Activated T-cell treated with anti-CD3 and anti-CD28 coated beads for 48 hours (primary cell): ENCODE measurements at places on chromosomes 1 and 21.

- DNase-seq, result no peak
These were observed 470 bp downstream of the HSD11B1 start for GRCh38 chr1:209705033-209705598.

- no peak for DNase-seq
These were observed 79.5 kb upstream of the PALMD start for GRCh38 chr1:99566290-99567021.

GRCh38 chr1:19209439-19209989, 552 bp downstream of the UBR4 start:
- DNase-seq, result peak; percentile 64

DNA sequence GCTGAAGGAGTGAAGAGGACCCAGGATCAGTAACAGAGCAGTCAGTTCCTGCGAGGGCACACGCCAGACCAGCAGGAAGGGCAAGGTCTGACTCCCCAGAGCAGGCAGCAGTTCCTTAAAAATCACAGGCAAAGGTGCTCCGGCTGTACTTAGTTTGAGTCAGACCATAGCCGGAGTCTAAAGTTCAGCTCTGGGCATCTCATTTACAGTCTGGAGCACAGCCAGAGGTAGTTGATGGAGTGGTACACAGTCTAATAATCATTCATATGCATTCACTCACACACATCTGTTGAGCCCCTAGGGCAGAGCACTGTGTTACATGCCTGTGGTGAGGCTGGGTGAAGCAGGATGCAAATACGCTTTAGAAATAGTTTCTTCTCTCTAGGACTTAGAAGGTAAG, 7.3 kb upstream of the AMIGO1 start:
- no peak for DNase-seq

DNA sequence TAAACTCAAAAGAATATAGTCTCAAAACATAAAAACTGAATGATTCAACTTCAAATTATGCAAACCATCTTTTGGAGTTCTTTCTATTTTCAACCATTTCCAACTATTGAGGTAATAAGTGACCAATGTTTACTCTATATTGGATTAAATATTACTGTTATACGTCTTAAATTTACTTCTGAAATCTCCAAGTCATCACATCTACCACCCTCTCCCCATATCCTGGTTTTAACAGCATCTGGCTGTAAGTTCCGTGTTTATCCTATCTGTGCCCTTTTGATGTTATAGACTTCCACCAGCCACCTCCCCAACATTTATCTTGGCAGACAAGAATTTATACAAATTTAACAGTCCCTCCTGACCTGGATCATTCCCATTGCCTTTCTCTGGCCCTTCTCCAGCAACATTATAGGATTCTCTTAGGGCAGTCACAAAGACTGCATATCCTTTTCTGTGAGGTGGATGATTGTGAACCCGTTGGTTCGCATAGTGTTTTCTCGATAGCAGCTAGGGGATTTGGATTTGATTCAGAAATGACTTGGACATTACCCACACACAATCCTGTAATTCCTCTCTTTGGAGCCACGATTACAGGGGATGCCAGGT, 313.4 kb upstream of the FMN2 start:
- DNase-seq, result no peak

- no peak for DNase-seq
These were observed 144.9 kb upstream of the POU3F1 start for GRCh38 chr1:38191461-38191860.

DNA sequence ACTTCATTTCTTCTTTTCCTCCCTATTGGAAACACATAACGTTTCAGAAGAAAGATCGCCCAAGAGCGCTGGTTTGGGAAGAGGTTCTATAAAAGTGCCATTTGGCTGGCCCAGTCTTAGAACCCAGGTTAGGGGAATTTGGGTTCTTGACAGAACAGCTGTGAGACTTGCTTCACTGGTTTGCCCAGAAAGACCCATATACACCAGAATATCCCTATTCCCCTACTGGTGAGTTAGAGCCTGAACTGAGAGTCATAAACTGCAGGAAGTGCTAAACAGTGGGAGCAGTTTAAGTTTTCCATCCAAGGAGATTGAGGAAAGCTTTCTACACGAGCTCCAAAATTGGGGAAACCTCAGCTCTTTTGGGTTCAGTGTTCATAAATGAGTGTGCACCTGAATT, 275.2 kb downstream of the VAV3 start:
- DNase-seq, result no peak

DNA sequence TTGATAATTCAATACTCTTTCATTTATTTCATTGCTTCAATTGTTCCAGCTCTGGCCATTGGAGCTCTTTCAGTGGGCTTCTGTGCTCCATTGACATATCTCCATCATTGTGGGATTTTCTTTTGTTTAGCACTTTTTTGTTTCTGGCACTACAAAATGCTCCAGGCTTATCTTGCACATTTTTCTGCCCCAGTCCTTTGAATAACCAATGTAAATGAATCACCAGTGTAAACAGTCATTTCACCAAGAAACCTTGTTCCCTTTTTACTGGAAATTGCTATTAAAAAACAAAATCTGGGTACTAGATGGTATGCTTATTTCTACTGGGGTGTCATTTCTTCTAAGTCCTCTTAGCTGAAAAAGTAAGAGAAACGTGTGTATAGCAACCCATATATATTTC, 173.0 kb upstream of the LYPLAL1 start:
- no peak for DNase-seq

- DNase-seq, result no peak
These were observed 160.9 kb downstream of the GABPA start for GRCh38 chr21:25895565-25896205.
